NCI-H748 treated with DMSO at 0.1 percent for 48 hours (cell line): ENCODE measurements at places on chromosomes 16 and 17.

DNA sequence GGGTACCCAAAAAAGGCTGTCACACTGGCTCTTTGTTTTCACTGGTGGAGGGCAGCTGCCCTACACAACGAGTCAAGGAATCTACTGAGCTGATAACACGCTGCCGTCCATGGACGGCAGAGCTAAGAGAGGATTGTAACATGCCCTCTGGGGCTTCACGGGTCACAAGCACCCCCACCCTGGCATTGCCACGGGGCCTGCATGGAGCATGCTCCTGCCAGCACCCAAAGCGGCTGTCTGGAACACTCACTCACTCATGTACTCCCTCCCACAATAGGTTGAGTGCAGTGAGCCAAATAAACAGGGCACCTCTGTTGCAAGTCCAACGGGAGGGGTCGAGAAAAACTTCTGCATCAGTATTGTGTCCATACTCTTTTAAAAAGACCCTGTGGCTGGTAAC lies 181.6 kb downstream of the MAP2K6 start:
- DNase-seq = no peak

DNA sequence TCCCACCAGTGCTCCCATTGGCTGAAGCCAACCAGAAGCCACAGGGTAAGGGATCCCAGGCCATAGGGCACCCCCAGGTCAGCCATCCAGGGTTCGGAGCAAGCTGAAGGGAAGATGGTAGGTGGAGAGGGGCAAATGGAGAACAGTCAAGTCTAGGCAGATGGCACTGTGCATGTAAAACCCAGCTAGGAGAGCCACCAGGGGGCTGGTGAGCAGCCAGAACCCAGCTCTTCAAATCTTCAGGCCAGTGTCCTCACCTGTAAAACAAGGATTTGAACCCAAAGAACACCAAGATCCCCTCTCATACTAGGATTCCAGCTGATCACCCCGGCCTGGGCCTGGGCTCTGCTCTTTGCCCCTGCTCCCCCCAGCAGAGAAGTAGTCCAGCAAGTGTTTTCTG lies 43.5 kb downstream of the GINS3 start:
- no peak for DNase-seq

- DNase-seq = no peak
Measured at GRCh38 chr17:43680461-43680860, 18.7 kb upstream of the MEOX1 start.

GRCh38 chr16:80585764-80586163 lies 45.0 kb downstream of the DYNLRB2 start:
- no peak for DNase-seq

GRCh38 chr16:1377406-1378010 lies 25.8 kb downstream of the GNPTG start:
- no peak for DNase-seq

GRCh38 chr16:24700549-24701392 lies 28.7 kb upstream of the TNRC6A start:
- DNase-seq = no peak

- DNase-seq = no peak
Measured at GRCh38 chr17:65222214-65222738, 85.1 kb downstream of the RGS9 start.

DNA sequence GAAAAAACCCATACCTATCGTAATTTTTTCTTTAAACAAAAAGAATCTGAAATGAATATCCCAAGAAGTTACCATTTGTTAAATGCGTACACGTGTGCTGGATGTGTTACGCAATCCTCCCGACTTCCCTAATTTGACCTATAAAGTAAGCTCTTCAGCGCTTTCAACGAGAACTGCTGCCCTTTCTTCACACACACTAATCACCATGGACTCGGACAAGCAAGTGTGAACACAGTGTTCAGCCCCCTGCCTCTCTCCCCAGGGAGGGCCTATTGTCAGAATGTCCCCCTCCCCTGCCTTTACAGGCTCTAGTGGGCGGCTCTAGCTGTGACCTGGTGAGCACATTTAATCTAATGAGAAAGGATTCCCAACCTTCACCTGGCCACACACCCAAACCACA lies 216.1 kb downstream of the CEP112 start:
- no peak for DNase-seq

GRCh38 chr16:12119562-12119961 lies 143.0 kb downstream of the SNX29 start:
- DNase-seq = no peak

DNA sequence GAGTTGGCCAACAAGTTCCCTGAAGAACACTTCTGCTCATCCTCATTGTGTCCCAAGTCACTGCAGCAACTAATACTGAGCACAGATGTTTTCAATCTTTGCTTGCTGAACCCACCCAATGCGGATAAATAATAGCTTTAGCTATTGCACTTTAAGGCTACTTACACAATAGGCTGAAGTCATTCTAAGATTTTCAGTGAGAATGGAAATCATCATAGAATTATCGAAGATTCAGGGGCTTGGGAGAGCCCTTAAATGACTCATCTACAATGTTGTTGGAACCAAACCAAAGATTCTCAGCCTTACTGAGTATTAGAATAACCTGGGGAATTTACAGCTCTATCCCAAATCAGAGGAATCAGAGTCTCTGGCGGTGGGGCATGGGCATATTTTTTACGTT lies 51.2 kb downstream of the SYCE1L start:
- no peak for DNase-seq

DNA sequence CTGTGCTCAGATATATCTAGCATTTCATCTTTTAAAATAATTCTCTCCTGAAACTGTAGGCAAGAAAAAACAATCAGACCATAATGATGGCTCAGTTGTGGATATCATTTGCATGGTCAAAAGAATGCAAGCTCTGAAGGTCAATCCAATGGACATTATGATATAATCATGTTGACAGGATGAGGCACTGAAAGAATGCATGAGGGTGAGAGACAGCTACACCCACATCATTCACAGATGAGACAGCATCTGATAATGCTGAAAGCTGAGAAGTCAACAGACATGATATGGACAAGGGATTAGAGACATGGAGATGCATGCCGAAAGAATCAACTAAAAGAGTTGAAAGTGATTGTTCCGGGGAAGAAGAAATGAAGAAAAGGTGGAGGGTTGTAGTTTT lies 346.4 kb upstream of the CDH5 start:
- no peak for DNase-seq

GRCh38 chr17:1709403-1709951 lies 700 bp downstream of the TLCD2 start:
- no peak for DNase-seq
